ENCODE measurements at places on chromosomes 16 and 17.

GRCh38 chr16:82621781-82622180 lies 5.0 kb upstream of the CDH13 start:
- no peak for DNase-seq

GRCh38 chr17:59427996-59428395 lies 96.5 kb downstream of the YPEL2 start:
- no peak for DNase-seq

- DNase-seq = no peak
These were observed 55.4 kb downstream of the SDK2 start for GRCh38 chr17:73588891-73589290.

- no peak for DNase-seq
These were observed 379.1 kb upstream of the CCL2 start for GRCh38 chr17:33875973-33876372.

DNA sequence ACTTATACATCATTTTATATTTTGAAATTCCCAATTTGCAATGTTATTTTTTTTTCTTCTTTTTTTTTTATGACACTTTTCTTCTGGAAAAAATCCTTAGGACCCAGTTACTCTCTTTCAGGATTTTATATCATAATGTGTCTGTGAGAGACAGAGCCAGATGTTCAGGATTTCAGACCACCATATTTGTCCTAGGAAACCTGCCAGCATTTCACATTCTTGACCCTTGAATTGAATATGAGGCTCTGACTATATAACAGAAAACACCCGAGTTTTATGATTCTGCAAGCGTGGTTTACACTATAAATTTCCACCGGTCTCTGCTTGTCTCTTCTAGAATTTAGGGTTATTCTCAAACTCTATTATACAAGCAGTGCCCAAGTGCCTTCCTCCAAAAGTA lies 621.0 kb downstream of the WWOX start:
- DNase-seq = no peak

- no peak for DNase-seq
These were observed 60.9 kb downstream of the RPTOR start for GRCh38 chr17:80605326-80606066.

DNA sequence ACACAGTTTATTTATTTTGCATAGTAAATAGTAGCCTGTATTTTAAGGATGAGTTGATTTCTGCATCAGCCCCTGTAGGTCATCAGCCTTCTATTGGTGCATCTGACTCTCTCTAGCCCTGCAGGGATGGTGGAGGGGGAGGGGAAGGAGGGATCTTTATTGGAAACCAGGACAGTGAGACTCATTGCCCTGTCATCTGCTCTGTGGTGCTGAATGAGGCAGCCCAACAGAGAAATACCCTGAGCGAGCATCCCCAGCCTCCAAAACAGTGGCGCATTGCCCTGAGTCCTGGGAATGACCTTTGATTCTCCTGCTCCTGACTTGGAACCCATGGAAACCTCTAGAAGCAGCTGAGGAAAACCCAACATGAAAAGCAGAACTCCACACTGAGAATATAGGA lies 45.5 kb upstream of the STH start:
- DNase-seq = no peak

DNA sequence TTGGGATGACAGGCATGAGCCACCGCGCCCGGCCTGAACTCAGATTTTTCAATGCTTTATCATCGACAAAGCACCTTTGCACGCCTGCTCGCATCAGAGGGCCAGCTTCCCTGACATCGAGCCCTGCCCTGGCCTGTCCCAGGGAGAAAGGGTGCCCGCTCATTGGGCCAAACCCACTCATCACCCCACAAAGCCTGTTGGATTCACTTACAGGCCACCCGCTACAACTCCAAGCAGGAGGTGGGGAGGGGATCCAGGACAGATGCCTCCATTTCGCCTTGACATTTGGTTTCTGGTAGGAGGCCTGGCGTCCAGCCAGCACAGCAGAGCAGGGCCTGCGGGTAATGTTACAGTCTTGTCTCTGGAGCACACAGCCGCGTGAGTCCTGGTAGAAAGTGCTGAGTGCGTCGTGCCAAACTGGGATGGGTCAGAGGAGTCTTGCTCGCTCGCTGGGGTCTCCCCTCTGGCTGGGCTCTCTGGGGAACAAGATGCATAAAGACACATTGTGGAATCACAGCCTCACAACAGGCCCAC lies 19.8 kb downstream of the SMTNL2 start:
- no peak for DNase-seq

GRCh38 chr16:60074378-60074777 lies 1340.3 kb upstream of the GOT2 start:
- DNase-seq = no peak

- no peak for DNase-seq
These were observed 520.9 kb upstream of the CDH5 start for GRCh38 chr16:65845466-65846209.

GRCh38 chr17:72518753-72519597 lies 398.2 kb downstream of the SOX9 start:
- no peak for DNase-seq

DNA sequence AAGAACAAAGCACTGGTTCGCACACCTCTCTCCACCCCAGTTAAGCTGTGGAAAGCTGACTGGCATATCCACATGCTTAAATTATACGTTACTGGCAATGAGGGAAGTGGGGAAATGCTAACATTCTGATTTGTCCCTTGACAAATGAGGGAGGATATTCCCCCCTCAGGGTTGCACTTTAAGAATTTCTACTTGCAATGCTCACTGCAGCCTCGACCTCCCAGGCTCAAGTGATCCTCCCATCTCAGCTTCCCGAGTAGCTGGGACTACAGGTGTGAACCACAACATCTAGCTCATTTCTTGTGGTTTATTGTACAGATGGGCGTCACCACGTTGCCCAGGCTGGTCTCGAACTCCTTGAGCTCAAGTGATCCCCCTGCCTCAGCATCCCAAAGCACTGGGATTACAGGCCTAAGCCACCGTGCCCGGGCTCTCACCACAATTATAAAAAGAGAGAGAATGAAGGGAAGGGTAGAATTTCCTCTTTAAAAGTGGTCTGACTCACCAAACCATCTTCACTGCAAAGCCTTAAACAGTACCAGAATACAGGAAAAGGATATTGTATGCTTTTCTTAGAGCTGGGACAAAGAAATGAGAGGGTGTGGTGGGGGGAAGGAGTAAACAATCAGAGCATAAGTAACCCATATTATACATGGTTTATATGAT lies 38.9 kb downstream of the KANSL1 start:
- DNase-seq = peak; percentile 23

GRCh38 chr17:1298606-1299005 lies 19.1 kb downstream of the TRARG1 start:
- peak; percentile 31 for DNase-seq

- DNase-seq = no peak
These were observed 33.9 kb upstream of the ZKSCAN2 start for GRCh38 chr16:25291580-25291979.

DNA sequence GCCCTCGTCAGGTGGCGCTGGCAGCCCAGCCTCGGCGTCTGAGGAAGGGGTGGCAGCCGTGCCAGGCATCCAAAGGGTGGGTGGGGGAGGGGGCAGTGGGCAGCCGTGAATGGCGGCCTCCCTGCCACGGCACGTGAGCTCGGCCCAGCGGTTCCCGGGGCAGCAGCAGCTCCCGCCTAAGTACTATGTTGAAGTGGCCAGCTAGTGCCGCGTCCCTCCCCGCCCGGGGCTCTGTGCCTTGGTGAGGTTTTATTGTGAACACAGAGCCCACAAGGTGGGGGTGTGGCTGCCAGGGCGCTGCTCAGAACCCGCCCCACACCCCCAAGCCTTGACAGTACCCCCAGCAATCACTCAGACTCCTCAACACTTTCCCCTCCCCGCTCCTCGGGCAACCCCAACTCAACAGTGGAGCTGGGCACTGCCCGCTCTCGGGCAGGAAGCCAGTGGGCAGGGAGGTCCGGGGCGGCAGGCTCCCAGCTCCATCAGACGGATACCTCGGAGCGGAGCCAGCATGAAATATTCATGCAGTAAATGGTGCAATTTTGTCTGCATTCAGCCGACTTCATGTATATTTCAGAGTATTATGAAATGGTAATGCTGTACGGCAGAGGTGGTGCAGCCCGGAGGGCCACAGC lies 80.4 kb downstream of the ENGASE start:
- no peak for DNase-seq

- DNase-seq = no peak
These were observed 36.0 kb upstream of the MED13 start for GRCh38 chr17:62101090-62101489.

DNA sequence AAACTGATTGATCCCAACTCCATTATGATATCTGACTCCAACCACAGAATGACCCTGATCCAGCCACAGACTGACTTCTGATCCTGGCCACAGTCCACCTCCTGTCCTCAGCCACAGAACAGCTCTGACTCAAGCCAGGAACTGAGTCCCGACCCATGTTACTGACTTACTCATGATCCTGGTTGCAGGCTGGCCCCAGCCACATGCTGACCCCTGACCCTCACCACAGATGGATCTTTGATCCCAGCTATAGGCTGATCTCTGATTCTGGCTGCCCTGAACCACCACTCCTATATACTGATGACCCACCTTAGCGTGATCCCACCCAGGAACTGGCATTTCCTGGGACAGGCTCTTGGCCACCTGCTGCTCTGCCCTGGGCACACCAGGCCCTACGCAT lies 32.2 kb upstream of the IL21R start:
- DNase-seq = no peak

GRCh38 chr16:24635900-24636610 lies 93.4 kb upstream of the TNRC6A start:
- DNase-seq = no peak

GRCh38 chr17:48530208-48530886 lies 464 bp downstream of the HOXB1 start:
- no peak for DNase-seq
